ENCODE measurements at places on chromosomes 6 and 20.

DNA sequence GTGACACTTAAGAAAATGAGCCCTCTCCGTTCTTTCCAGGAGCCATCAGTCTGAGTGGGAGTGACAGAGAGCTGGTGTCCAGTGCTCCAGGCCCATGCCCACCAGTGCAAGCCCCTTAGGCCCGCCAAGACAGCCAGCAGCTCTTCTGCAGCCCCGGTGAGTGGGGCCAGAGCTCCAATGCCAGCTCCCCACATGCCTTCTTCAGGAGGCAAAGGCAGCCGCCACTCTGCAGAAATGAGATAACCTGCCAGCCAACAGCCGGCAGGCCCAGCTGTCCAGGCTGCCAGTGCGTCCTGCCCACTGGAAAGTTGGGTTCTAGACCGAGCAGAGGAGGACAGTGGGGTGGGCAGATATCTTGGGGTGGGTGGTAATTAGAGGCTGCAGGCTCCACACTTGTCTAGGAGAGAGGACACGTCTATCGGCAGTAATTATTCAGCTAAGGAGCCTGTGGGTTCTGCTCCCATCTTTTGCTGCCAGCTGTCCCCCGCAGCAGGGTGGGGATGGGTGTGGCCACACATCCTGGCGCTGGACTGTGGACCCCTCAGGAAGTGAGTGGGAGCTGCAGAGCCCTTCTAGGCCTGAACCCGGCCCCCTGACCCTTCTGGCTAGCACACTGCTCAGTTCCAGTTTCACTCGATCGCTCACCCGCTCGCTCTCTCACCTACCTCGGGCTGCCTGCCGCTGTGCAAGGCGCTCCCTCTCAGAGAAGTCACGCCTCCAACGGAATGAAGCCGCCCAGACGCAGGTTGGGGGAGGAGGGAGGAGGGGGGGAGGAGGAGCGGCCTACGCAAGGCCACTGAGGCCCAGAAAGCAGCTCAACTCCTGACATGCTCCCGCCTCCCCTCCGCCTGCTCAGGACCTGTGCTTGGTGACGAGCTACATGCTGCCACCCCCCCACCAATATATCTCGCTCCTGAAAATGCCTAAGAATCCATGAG lies 3.6 kb downstream of the GRM4 start:
- DNase-seq: no peak

DNA sequence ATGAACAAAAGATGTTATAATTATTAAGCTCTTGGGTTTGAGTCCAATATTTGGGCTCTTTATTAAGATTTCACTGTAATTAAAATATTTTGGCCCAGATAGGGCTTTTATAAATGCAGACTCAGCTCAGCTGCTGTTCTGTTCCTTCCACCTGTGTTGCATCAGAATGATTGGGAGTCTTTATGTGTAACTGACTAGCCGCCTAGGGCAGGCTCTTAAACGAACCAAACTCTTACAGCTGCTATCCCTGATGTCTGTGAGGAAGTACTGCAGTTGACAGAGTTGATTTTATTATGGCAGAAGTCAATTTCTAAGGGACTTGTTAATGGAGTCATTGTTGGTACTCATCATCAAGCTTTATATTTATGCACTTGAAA lies 144.7 kb downstream of the MYO6 start:
- DNase-seq: no peak

DNA sequence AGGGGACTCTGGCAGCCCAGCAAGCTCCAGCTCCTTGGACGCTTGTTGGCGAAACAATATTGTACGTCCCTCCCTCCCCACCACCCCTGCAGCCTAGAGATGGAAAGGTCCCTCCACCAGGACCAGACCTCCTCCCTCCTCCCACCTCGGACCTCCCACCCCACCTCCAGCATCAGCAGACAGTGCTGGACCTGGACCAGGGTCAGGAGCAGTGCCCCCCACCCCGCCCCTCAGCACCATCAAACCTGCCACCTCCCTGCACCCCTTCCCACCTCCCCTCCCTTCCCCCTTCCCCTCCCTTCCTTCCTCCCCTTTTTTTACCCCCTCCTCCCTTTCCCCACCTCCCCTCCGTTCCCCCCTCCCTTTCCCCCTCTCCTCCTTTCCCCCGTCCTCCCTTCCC lies 98.4 kb downstream of the TAF4 start:
- no peak for DNase-seq

- DNase-seq: no peak
These were observed 242.5 kb downstream of the TTLL2 start for GRCh38 chr6:167567142-167568033.

GRCh38 chr6:150090328-150090727 lies 21.4 kb upstream of the ULBP3 start:
- DNase-seq: no peak

GRCh38 chr6:34082864-34083626 lies 62.8 kb downstream of the GRM4 start:
- no peak for DNase-seq

DNA sequence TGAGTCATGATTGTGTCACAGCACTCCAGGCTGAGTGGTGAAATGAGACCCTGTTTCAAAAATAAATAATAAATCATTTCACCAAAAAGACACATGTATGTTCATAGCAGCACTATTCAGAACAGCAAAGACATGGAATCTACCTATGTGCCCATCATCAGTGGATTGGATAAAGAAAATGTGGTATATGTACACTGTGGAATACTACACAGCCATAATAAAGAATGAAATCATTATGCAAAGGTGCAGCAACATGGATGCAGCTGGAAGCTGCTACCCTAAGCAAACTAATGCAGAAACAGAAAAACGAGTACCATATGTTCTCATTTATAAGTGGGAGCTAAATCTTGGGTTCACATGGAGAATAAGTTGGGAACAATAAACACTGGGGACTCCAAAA lies 33.1 kb downstream of the ZNF451 start:
- no peak for DNase-seq

- DNase-seq: no peak
These were observed 227.7 kb upstream of the CDH4 start for GRCh38 chr20:61024390-61024789.

DNA sequence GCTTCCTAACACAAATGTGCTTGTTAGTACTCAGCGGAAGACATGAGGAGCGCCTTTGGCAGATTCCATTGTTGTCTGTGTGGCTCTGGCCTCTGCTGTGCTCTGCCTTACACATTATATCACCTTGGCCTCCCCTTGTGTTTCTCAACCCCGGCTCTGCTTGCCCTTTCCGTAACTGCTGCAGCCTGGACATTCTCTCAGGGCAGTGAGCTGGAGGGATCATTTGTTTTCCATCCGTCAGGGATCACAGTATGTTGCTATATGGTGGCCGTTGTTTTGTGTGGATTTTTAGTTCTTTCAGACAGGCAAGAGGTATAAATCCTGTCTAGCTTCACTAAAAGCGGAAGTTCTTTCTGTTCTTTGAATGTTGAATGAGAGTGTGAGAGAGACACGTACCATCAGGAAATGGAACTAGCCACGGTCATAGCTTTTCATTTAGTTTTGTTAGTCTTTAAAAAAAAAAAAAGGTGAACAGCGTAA lies 175.1 kb downstream of the JARID2 start:
- peak; percentile 50 for DNase-seq

GRCh38 chr6:136063096-136063495 lies 187.0 kb downstream of the MTFR2 start:
- no peak for DNase-seq

DNA sequence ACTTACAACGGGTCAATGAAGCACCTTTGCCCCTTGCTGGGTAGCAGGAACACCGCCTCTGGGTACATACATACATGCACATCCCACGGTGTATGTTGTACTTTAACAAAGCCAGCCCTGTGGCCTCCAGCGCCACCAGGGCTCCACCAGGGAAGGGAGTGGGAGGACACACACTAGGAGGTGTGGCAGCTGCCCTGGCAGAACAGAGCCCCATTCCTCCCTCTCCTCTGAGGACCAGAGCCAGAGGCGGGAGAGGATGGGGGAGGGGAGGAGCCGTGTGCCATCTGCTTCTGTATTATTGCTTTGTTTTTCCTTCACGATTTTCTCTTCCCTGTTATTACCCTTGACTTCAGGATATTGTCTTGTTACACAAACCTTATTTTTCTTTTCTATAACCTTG lies 105.8 kb upstream of the TRAF3IP2 start:
- no peak for DNase-seq
